ENCODE measurements at places on chromosomes 5 and 9. TPM values are rescaled to one million over a fixed set of nuclear protein-coding genes. Genes with fewer than 3 reads are reported as not detected.

ALDOB gene
- total RNA-seq = 0.67 TPM

MYOT gene
- total RNA-seq = not detected

DNA sequence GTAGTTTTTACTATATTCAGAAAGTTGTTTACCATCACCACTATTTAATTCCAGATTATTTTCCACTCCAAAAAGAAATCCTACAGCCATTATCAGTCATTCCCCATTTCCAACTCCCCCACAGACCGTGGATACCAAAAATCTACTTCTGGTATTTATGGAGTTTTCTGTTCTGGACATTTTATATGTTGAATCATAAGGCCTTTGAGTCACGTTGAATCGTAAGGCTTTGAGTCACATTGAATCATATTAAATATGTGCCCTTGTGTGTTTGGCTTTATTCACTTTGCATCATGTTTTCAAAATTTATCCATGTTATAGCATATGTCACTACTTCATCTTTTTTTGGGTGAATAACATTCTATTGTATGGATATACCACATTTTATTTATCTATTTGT, 454.1 kb upstream of the NUDT12 start:
- no peak for DNase-seq

DNA sequence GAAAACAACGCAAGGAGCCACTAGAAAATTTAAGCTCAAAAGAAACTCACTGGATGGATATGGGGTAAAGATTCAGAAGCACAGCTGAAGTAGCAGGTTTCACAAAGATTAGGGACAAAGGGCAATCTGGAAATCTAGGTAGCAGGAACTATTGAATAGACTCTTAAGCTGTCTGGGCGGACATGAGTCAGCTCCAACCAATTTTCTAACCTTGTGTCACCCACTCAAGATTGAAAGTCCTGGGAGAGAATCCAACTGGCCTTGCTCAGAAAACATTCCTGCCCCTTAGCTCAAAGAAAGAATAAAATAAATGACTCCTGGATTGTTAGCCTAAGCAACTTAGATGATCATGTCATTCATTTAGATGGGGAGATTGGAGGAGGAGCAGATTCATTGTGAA, 69.2 kb downstream of the STK32A start:
- DNase-seq = no peak

DNA sequence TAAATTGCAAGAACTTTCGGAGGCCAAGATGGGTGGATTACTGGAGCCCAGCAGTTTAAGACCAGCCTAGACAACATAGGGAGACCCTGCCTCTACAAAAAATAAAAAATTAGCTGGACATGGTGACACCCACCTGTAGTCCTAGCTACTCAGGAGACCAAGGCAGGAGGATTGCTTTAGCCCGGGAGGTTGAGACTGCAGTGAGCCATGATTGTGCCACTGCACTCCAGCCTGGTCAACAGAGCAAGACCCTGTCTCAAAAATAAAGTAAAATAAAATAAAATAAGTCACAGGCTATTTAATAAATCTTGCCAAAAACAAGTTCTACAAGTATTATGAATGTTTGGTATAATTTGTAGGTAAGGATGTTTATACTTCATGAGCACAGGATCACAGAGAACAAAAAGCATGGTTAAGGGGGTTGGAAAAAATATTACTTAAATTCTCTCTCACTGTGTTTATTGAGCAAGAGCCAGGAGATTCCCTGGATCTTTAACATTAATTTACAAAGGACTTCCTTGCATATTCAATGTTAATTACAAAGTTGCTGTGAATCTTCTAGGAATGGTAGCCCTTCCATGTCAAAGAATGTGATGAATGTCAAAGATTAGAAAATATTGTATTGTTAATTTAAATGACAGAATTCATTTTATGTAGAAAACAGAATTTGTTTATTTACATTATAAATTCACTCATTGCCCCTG, 164.0 kb downstream of the RFX3 start:
- DNase-seq = no peak

DNA sequence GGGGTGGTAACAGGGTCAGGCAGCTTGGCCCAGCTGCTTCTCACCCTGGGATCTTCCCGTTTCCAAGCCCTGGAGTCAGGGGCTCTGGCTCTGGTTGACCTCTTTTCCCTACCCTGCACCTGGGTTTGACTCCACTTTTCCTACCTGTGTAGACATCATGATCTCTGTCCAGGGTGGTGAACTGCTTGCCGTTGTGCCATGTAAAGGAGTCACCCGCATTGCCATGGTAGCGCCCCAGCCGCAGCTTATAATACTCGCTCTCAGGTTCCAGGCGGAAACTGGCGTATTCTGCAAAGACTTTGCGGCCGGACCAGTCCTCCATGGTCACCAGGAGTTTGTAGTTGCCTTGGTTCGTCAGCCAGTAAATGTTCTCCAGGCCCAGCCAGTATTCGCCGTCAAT, 30.9 kb downstream of the ANGPTL2 start:
- no peak for DNase-seq

DNA sequence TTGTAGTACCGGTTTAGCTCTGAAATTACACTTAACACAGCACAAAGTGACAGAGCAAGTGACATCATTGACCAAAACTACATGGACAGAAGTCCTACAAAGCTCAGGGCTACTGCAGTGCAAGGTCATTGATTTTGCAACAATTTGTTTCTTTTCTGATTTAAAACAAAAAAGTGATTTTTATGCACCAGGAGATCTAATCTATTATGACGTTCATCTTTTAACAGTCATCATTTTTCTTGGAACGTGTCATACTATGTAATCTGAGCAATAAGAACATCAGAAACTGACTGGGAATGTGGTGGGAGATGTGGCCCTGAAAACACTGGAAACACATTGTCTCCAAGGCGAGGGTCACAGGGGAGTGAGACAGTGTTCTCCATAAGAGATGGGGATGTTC, 17.4 kb upstream of the ZFAND5 start:
- no peak for DNase-seq

DNA sequence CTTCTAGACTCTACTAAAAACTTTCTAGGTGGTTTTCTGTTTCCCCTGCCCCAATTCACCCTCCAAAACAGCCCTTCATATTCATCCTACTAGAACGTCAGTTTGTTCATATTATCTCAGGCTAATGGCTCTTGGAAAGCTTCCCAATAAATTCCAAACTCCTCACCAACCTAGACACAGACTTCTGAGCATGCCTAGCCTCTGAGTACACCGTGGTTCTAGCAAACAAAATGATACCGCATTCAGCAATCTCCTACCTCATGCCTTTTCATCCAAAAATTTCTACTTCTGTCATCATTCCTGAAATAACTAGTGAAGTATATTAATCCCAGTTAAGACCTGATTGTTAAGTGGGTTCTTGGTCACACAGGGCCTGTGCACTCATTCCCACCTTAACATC, 46.5 kb upstream of the NR5A1 start:
- DNase-seq = no peak

DNA sequence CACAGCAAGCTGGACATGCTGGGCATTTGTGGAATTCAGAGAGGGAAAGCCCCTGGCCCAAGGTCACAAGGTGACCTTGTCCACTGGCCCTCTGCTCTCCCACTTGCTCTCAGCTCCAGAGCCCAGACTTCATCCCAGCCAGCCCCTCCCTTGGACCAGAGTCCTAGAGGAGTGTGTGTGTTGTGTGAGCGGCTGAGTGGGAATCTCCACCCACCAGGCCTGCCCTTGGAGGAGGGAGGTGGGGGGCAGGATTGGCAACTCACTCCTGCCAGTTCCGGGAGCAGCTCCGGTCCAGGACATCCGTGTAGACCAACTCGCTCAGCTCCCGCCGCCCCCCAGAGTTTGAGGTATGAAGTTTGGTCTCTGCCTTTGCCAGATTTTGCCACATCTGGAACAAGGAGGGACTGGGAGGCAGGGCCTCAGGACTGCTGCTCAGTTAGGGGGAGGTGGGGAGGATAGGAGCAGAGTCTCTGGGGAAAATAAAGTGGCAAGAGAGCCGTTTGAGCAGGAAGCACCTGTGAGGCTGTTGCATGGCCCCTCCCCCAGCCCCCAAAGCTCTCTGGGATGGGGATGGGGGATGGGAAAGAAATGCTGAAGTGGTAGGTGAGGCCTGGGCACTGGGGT, 1.4 kb downstream of the MZB1 start:
- no peak for DNase-seq

- no peak for DNase-seq
These were observed 198.8 kb downstream of the SMARCA2 start for GRCh38 chr9:2213830-2214468.

DNA sequence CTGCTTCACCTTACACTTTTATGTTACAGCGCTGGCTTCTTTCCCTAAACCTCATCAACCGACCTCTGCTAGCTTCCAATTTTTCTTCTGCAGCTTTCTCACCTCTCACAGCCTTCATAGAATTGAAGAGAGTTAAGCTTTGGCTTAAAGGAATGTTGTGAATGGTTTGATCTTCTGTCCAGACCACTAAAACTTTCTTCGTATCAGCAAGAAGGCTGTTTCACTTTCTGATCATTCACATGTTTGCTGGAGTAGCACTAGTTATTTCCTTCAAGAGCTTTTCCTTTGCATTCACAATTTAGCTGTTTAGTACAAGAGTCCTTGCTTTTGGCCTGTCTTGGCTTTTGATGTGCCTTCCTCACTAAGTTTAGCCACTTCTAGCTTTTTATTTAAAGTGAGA, 49.5 kb downstream of the NR3C1 start:
- no peak for DNase-seq

GRCh38 chr5:178625679-178626483, 969 bp downstream of the CLK4 start:
- DNase-seq = no peak
